ENCODE measurements at places on chromosomes 4 and X. TPM values are rescaled to one million over a fixed set of nuclear protein-coding genes. Genes with fewer than 3 reads are reported as not detected.

The NLRP2B gene
- total RNA-seq: not detected

DNA sequence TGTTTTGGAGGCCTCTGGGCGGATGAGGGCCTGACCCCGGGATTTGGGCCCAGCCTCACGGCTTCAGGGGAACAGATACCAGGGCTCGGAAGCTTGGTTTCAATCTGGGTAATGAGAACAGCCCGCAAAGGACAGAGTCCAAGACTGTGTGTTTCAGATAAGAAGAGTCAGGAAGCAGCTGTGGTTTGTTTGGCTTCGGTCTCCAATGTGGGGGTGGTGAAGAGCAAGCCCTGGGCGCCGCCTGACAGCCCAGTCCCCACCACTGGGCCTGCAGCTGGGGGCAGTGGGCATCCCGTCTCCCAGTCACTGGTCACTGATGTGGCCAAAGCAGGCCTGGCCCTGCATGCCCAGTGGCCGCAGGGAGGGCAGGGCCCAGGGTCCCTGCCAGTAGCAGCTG, 9.1 kb downstream of the WFS1 start:
- DNase-seq: no peak

DNA sequence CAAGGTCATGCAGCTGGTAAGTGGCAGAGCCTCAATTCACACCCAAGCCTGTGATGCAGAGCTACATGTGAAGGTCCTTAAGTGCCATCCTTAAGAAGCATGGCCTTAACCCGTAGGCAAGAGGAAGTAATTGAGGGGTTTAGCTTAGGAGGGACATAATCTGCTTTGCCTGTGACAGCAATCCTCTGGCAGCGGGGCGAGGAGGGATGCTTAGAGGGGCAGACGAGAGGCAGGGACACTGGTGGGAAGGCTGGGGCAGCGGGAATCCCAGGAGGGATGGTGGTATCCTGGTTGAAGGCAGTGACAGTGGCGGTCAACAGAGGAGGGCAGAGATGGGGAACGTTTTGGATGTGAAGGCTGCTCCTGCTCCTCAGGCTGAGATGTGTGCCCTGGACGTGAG, 88.1 kb downstream of the EFNB1 start:
- no peak for DNase-seq

- no peak for DNase-seq
These were observed at the start of gene FGA for GRCh38 chr4:154590329-154591006. FGA (minus strand) TSS chr4:154590742; CDS start chr4:154590687, 55 bp downstream.

- DNase-seq: no peak
These were observed 101.5 kb downstream of the PSAPL1 start for GRCh38 chr4:7333024-7333780.

- DNase-seq: no peak
These were observed 40.9 kb downstream of the WDFY3 start for GRCh38 chr4:84925558-84925957.
